Central memory CD4-positive, alpha-beta T cell (primary cell): ENCODE measurements at places on chromosomes 4 and X.
A peak's percentile ranks its signal among the peaks of the same experiment; 100 is the strongest.

GRCh38 chrX:318068-318738 lies 393 bp downstream of the GTPBP6 start:
- DNase-seq = peak; percentile 99

DNA sequence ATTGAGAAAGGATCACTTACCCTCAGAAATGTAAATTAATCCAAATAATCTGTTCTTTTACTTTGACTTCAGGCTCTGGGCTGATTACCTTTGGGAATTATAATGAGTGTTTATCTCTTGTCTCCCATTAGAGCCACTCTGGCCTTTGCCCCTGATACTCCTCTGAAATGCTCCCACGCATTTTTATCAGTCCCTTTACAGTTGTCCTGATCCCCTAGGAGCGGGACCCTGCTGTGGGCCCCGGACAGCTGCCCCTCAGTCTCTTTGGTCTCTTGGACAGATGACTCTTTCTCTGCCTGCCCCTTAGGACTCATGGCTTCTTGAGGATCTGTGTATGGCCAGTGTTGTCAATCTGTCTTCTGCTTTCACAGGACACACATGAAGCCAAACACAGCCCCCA lies 1.0 kb upstream of the TRIM75 start:
- DNase-seq = no peak

DNA sequence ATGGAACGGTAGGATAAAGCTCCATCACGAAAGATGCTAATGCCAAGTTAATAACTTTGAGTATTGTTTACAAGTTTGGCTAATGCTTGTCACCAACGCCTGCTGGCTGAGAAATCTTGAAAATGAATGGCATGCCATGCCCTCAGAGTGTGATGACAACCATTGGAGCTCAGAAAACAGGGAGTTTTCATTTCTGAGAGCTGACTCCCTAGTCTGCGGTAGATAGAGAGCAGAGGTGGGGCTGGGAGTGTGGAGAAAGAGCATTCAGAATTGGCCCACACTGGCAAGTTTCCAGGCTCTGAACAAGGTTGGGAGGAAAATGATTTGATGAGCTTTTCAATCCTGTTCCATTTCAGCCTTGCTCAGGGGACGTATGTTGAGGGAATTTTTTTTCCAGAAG lies 183.9 kb downstream of the CPEB2 start:
- no peak for DNase-seq

GRCh38 chr4:90002441-90003062 lies 107.9 kb downstream of the MMRN1 start:
- DNase-seq = no peak

DNA sequence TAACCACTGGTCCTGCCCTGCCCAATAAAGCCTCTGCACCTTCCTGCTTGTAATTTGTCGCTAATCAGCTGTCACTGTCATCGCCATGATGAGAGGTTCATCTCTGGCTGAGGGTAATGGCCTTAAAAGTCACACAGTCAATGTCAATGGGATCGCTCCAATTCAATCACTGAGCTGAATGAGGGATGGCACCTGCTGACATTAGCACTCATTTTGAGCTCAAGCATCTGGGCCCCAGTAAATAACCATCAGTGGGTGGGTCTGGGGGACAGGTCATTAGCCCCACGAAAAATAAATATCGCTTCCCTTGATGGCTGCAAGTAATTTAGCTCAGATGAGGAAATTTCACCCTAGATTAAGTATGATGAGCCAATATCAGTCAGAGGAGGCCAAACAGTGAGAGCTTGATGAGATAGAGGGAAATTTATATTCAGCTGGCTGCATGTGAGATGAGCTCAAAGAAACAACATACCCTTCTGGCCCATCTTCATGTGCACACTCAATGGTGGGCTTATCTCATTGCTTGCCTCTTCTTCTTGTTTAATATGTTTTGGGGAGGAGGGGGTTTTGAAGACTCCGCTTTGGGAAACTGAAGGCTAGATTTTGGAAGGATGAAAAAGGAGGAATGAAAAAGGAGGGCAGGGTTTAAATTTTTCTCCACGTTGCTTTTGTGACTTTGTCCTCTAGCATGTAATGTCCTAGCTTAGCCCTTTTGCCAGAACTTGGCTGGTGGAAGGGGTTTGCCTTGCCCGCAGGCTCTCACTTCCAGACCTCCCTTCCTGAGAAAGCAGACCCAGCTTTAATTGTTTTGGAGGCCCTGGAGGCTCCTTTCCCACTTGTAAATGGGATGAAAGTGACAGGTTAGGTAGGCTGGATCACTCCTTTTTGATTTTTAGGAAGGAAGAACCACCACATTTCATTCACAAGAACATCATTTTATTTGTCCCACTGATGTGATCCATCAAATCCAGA lies 84.8 kb upstream of the PAQR3 start:
- DNase-seq = no peak

GRCh38 chr4:41752081-41752836 lies 3.7 kb upstream of the PHOX2B start:
- DNase-seq = no peak

- no peak for DNase-seq
These were observed 189.0 kb upstream of the HCCS start for GRCh38 chrX:10922159-10922558.

DNA sequence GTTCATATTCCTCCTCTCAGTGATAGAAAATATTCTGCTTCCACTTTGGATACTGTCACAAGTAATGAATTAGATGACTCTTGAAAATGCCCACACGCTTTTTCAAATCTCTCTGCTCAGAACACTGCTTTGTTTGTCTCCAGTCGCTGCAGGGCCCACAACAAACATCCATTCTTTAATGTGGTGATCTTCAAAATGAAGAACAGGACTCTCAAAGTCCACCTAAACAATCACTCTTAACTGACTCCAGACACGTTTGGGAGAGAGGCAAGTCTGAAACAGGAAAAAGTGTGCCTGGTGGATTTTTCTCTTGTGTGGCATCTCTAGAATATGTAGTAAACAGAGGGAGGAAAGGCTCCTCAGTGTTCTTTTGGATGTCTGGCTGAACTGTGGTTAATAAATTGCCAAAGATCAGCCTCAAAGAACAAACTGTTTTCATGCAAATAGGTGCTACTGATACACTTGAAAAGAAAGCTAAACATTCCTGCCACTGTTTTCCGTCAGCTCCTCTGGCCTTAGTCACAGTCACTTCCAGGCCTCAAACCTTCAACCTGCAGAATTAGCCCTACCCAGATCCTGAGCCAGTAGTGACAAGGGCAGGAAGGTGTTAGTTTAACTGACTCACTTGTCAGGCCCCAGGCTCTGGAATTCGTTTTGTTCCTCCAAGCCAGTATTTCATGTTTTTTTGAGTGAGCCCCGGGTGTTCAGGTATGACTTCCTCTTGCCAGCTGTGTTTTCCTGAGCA lies 259.6 kb upstream of the GPC4 start:
- DNase-seq = no peak

DNA sequence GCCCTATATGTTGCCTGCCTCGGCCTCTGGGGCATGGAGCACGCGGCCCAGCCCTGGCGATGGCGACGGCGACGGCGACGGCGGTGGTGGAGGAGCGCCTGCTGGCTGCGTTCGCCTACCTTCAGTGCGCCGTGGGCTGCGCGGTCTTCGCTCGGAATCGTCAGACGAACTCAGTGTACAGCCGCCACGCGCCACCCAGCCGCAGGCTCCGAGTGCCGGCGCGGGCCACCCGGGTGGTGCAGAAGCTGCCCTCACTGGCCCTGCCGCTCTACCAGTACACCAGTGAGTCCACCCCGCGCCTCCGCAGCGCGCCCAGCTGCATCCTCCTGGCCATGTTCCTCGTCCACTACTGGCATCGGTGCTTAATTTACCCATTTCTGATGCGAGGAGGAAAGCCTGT lies 83.7 kb upstream of the F9 start:
- no peak for DNase-seq

GRCh38 chr4:136755531-136755916 lies 776.8 kb downstream of the PCDH18 start:
- DNase-seq = no peak

GRCh38 chrX:47902161-47902560 lies 65.5 kb downstream of the ZNF81 start:
- no peak for DNase-seq
